ENCODE measurements at places on chromosomes 2 and 18.

DNA sequence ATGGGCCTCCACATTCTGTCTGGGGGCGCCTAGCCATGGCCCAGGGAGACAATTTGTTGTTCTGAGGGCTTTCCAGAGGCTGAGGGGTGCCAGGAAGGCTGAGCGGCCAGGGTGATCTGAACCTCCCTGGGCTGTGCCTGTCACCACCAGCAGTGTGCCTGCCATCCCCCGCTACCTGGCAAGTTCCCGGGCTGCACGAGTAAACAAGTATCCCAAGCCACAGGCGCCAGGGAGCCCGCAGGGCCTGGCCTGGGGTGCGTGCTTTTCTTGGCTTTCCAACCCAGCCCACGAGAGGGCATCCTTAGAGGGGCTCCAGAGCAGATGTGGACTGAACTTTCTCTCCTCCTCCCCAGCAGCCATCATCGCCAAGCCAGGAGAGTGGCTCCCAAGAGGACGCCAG, 35.1 kb upstream of the B3GNT7 start:
- DNase-seq = no peak

DNA sequence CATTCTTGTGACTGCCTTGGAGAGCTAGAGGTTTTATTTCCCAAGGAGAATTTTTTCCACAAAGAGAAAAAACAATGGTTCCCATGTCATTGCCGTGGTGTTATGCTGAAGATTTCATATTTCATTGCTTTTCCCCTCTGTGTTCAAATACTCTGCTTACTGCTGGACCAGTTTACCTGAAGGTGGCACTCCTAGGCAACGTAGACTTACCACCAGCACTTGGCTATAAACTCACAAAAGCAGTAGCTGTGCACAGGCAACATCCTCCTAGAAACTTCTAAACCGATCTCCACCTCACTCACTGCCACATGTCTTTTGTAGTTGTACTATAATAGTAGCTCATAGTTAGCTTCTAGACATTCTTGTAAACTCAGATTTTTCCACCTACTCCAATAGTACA, 1319.7 kb upstream of the CRIM1 start:
- DNase-seq = no peak

DNA sequence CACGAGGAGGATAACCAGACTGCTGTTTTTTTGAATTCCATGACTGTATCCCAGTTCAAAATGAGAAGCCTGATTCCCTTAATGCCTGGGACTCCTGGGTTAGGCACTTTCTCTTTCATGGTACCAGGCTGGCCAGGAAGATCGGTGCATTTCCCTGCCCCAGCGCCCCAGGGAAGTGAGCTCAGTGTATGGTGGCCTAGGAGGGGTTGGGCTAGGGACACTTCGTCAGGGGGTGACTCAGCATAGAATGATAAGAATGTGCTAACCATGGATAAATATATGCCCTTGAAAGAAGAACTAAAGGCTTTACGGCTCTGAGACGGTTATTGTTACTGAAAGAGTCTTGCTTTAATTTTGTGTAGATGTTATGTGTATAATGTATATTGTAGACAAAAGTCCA, 27.5 kb upstream of the FAM237A start:
- no peak for DNase-seq

DNA sequence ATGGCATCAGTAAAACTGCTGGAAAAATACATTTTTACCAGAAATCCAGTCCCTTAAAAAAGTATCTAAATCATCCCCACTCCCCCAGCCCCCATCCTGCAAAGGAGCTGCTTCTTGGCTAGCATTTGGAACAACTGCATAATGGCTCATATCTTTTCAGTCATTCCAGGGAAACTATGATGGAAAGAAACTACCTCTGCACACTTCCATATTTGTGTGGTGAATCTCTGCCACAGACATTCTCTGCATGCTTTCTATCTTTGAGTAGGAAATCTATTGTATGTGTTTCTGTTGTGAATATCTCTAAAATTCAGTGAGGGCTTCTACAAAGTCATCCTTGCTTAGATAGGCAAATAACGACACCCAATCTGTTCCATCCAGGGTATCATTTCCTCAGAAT, 632.3 kb downstream of the LRP1B start:
- DNase-seq = no peak

DNA sequence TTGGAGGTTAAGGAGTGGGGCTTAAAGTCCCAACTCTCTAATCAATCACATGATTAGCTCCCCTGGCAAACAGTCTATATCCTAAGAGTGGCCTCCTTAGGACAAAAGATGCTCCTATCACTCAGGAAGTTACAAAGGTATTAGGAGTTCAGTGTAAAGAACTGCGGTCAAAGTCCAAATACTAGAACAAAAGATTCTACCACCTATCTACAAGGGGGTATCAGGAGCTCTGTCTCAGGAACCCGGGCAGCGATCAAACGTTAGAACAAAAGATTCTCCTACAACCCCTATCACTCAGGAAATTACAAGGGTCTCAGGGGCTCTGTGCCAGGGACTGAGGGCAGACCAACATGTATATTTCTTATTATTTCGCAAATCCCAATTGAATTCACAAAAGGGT, 58.0 kb downstream of the DTNB start:
- DNase-seq = no peak

GRCh38 chr2:221844212-221845020, 272.3 kb upstream of the EPHA4 start:
- DNase-seq = no peak

DNA sequence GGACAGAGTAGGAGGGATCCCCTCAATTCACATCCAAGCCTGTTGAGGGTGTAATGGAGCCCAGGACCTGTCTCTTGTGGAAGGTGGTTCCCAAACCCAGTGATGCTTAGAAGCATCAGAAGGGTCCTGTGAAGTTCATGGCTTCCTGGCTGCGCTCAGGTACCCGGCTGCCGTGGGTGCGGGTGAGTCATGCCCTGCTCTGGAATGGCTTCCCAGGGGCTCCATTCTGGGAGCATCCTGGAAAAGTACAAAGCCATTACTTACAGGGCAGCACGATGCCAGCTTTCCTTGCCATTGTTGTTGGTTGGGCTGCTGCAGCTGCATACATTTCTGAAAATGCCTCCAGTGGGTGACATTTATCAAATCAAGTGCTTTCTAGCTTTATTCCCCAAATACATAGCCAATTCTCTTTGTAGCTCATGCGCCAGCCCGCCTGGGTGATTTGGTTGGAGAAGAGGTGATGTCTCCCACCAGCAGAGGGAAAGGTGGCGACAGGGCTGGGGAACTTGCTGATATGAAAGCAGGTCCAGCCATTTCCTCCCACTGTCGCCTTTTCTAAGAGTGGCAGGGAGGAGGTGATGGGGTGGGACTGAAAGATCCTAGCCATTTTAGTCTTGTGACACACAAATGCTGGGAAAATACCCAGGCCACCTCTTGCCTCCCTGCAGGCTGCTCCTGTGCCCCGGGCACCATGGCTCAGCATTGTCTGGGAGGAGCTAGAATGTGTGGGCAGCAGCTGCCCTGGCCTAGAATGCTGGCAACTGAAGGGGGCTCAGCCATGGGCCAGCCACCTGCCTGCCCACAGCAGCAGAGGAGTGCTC, 65.9 kb upstream of the HPCAL1 start:
- DNase-seq = no peak

DNA sequence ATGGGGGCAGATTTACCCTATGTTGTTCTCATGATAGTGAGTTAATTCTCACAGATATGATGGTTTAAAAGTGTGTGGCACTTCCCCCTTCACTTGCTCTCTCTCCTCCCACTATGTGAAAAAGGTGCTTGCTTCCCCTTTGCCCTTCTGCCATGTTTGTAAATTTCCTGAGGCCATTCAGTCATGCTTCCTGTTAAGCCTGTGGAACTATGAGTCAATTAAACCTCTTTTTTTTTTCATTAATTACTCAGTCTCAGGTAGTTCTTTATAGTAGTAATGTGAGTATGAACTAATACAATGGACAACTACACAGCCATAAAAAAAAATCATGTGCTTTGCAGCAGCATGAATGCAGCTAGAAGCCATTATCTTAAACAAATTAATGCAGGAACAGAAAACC, 118.5 kb downstream of the CALCRL start:
- no peak for DNase-seq

DNA sequence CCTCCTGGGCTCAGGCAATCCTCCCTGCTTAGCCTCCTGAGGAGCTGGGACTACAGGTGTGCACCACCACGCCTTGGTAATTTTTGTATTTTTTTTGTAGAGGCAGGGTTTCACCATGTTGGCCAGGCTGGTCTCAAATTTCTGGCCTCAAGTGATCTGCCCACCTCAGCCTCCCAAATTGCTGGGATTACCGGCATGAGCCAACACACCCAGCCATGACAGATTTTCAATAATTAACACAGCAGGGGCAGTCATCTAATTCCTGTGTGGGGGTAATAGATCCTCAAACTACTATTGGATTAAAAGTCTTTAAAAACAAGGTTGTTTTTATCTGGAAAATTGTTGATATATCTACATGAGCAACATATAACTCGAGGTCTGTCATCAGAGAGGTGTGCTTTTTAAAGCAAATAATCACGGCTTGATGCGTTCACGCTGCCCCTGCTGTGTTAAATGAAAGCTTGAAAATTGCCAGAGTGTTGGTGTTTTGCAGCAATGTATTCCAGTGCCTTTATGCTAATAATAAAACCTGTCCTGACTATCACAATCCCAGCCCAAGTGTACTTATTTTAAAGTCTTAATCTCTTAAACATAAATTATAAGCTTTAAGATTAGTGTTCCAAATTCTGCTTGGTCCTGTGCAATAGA, 35.6 kb upstream of the ASB1 start:
- DNase-seq = no peak

Data from kidney epithelial cell (primary cell).